HAP-1 (cell line): ENCODE measurements at places on chromosomes 3 and 15.

- DNase-seq, result peak; percentile 58
Observed at GRCh38 chr3:13040361-13041074, 32.7 kb downstream of the IQSEC1 start.

DNA sequence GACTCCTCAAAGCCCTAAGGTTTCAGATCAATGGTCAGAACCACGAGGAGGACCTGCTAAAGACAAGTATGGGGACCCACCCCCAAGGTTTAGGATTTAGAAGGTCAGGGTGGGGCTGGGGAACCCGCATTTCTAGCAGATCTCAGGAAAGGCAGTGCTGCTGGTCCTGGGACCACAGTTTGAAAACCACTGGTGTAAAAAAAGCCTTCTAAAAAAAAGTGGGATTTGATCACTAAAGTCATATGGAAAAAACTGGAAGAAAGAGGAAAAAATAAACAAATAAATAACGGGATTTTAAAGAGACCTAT is 832 bp downstream of the SLC41A3 start:
- DNase-seq, result no peak

DNA sequence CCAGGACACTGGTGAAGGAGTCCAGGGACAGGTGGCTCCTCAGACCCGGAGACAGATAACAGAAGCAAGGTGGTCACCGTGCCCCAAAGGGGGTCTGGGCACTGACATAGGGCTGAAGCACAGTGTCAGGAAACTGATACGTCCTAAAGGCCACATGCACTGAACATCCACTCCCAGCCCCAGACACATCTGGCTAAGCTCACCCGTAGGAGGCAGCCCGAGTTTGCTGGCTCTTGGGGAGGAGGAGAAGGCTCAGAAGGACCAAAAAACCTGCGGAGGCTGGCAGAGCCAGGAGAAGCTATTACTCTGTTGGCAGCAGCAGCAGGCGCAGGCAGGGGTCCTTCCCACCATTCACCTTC is 1.2 kb downstream of the CACNA2D2 start:
- DNase-seq, result peak; percentile 36

DNA sequence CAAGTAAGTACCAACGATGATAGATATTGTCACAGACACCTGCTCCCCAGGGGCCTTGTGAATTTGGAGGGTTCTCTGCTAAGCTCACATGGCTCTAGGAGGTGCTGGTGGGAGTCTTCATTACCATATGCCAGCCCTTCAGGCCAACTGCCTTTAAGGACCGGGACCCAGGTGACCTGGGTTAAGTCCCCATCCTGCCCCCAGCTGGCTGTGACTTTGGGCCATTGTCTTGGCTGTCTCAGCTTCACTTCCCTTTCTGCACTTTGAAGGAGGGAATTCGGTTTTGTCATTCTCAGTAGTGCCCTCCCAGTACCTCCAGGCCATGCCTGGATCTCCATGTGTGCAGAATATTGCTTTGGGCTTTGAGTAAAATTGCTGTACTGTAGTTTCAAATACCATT is 72.8 kb upstream of the ACAD9 start:
- DNase-seq, result no peak

DNA sequence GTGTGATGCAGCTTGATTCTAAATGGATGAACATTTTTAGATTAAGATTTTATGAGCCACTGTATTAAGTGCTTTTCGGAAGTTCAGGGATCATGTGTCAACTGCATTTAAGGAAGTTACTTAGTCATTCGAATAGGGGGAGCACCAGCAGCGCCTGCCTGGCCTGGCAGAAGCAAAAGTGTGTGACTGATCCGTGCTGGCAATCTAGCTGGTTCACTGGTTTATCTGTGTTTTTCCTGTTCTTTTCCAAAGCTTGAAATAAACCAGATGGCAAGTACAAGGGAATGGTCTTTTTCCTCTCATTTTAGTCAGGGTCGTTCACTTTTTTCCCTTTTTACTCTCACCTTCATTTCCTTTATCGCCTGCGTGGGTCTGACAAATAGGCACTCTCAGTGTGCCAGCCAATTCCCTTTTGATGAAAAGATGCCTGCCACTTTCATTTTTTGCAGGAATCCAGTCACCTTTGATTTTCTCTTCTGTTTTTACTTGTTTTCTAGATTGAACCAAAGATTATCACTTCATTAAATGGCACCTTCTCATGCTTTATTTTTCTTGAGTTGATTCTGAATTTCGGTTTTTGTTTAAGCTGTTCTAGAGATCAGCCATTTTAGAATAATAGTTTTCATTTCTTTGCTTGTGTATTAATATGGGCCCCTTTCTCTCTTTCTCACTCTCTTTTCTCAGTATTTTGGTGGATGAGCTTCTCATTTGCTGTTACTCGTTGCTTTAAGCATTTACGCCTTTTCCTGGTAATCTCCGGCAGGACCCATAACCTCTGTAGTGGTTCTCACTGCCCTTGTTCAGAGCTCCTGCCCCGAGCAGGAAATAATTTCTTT is 2.8 kb downstream of the ABHD2 start:
- DNase-seq, result peak; percentile 31

- peak; percentile 69 for DNase-seq
Observed at GRCh38 chr15:68829068-68829467, 8.4 kb upstream of the ANP32A start.

GRCh38 chr15:39621976-39622375 is 41.1 kb downstream of the THBS1 start:
- DNase-seq, result no peak

DNA sequence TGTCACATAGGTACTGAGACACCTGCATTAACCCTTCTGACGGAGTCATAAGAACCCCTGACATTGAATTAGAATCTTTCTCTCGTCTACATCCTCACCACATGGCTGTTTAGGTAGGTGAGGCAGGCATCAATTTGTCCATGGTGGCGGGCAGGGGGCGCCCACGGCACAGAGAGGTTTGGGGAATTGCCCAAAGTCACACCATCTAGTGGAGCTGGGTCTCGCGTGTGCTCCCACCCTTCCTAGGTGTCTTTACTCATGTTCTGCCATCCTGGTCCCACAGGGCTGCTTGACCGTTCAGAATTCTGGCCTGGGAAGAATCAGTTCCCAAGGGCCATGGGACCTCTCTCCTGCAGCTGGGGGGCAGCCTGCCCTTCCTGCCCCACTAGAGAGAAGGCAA is 14.7 kb upstream of the DLL4 start:
- DNase-seq, result peak; percentile 39

DNA sequence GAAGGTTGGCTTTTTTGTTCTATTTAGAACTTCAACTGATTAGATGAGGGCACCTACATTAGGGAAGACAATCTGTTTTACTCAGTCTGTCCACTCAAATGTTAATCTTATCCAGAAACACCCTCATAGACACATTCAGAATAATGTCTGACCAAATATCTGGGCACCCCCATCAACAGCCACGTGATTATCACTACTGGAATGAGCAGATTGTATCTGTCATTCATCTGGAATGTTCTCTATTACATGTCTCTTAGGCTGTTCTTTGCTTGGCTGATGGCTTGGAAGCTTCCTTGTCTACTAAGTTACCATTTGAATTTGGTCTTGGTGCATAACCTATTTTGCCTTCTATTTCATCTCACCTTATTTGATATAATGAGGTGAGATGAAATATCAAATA is 15.7 kb upstream of the LRRC58 start:
- DNase-seq, result no peak

DNA sequence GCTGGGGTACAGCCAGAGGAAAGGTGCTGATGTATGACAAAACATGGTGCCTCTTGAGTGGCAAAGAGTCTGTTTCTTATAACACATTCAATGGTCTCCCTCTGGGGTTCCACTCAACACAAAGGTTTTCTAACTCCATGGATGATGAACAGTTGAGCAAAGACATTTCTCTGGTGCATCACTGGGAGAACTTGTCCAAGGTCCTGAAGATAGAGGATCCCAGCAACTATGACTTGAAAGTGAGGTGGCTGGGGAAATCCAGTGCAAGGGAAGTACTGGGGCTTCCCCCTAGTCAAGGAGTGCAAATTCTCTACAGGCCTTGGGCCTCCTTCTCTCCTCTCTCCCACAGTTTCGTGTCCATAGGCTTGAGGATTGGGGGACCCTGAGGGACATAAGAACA is 431.1 kb downstream of the WDR72 start:
- no peak for DNase-seq

DNA sequence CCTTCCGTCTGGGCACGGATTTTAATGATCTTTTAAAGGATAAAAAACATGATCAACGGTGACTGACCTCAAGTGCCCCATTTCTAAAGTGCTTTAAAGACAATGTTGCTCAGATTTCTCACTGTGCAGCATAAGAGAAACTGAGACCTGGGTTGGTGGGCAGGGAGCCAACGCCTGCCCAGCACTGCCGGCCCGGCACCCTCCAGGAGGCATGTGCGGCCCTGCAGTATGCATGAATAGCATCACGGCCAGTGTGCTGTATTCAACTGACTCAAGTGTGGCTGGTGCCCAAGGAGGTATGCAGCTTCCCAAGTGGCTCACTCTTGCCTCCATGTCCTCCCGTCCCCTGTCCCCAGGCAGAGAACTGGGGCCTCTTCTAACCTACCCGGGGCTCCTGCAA is 30.3 kb downstream of the SEC61A1 start:
- DNase-seq, result no peak
